Activated CD8-positive, alpha-beta memory T cell treated with anti-CD3 and anti-CD28 coated beads for 1 hour (primary cell): ENCODE measurements at places on chromosomes 2 and 18.

- no peak for DNase-seq
These were observed 20.9 kb downstream of the SLC8A1 start for GRCh38 chr2:40430776-40431599.

- no peak for DNase-seq
These were observed 96.1 kb downstream of the CABYR start for GRCh38 chr18:24234850-24235418.

- DNase-seq: no peak
These were observed 21.9 kb upstream of the EMILIN2 start for GRCh38 chr18:2824865-2825264.

DNA sequence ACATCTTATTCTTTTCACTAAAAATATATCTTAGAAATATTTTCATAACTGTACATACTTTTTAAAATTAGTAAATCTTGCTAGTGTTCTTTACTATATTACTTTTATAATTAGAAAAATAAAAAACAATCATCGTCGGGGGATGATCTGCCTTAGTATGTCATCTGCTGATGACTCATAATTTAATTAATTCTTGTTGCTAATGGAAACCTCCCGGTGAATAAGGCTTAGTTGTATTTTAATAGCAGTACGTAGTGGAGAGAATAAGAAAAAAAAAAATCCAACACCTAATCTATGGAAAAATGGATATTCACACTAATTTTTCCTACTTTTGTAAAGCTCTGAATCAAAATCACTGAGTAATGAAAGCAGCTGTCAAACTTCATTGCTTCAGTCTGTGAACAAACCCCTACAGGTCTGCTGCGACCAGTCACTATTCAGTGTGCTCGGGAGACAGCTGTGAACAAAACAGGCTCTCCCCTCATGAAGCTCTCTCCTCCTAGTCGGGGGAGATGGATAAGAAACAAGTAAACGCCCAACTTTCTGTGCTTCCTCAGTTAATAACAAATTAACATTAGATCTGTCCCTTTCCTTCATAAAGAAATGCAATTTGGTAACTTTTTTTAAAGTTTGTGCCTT is 97.4 kb upstream of the UPP2 start:
- no peak for DNase-seq

DNA sequence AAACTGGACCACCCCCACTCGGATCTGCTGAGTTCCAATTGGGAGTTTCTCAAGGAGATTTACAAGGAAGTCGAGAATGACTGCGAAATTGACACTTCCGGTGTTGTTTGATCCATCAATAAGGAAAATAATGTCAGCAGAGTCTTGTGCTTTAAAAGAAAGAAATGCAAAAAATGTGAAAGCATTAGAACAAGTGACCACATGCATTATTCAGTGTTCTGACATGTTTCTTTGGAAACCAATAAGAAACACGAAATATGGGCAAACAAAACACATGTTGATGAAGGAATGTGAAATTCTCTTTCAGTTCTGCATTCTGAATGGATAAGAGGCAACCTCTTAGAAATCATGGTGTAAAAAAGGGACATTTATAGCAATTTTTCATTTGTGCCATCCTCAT is 25.9 kb downstream of the COL6A3 start:
- no peak for DNase-seq

GRCh38 chr2:150606380-150607060 is 119.1 kb upstream of the RND3 start:
- no peak for DNase-seq

DNA sequence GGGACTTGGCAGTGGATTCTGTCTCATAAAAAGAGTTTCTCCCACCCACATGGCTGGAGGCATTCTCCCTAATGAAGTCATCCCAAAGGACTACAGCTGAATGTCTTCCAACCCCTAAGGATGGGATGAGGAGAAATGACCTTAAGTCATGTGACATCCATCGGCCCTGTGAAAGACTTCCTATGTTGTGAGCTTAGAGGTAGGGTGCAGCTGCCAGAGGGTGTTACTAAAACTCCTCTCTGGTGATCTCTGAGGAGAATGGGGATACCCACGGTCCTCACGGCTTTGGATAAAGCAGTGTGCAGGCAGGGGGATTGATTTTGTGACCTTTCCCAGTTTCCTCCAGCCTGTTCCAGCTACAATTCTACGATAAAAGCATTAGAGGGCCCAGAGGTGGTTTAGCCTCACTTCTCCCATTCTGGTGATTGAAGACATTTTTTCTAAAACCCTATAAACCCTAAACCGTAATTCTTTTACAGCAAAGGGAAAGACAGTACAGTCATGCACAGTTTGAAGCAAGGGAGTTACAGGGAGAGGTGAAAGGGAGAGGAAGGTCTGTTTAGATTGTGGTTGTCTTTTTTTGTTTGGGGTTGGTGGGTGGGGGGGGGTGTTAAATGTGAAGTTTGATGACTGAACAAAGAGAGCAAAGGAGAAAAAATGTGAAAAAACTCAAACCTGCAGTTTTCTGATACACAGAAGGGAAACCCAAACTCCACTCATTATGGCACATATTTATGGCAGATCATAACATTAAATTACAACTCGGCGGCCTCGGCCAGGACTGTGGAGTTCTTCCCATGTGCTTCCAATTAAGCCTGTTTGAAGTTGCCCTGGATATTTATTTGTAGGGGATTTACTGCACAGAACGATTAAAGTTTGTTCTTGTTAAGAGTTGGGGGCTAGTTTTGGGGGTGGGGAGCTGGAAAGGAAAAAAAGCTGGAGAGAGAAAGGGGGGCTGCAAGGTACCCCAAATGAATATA is 26.6 kb upstream of the SLC14A2 start:
- no peak for DNase-seq

DNA sequence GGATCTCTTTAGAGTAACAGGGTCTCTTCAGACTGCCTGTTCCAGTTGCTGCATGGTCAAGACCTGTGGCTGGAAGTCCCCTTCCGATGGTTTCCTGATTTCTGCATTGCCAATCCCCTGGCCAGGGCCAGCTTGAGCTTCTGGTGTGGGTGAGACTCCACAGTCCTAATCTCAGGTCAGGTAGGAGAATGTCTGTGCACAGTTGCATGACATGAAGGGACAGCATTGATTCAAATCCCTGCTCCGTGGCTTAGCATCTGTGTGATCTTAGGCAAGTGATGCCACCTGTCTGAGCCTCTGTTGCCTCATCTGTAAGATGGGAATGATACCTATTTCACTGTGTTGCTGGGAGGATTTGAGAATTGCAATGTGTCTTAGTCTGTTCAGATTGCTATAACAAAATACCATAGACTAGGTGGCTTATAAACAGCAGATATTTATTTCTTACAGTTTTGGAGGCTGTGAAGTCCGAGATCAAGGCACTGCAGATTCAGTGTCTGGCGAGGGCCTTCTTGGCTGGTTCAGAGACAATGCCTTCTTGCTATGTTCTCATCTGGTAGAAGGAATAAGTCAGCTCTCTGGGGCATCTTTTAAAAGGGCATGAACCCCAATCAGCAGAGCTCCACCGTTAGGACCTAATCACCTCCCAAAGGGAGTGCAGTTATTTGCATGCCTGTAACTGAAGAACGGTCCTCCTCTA is 66.2 kb downstream of the ATOH8 start:
- DNase-seq: no peak

- DNase-seq: no peak
These were observed 127.5 kb downstream of the PTGR3 start for GRCh38 chr18:75081486-75081885.

DNA sequence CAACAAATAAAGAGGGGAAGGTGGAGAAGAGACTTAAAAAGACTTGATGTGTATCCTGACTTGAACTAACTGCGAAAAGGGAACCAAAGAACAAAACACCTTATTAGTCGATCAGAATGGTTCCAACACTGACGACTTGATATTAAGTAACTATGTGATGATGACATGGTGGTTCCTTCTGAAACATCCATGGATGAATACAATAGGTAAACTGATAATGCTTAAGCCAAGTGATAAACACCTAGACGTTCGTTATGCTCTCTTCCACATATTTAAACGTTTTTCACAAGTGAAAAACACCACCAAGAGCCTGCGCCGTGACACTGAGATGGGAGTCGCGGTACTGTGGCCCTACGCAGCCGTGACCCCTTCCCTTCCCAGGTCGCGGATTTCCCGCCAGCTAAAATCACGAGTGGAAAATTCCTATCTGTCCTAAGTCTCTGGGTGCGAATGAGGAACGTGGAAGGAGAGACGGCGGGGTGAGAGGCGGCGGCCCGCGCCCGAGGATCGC is 797 bp downstream of the TTC32 start:
- DNase-seq: no peak

GRCh38 chr2:150387586-150388288 is 99.7 kb downstream of the RND3 start:
- DNase-seq: no peak

- DNase-seq: no peak
These were observed 13.9 kb upstream of the SLC1A4 start for GRCh38 chr2:64975232-64975821.

DNA sequence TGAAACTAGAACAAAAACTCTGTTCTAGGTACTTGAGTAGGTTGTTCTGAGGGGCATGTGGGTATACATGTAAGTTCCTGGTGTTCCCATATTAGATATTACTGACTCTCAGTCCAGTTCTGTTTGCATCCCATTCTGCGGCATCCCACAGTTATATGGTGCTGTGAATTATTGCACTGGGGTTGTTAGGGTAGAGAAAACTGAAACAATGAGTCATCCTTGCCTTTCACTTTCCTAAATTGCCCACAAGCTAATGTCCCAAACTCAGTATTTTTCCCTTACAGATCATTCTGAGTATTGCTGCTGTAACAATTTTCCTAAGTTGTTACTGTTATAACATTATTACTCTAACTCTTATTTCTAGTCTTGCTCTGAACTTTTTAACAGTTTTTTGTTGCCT is 3.0 kb downstream of the WDR75 start:
- no peak for DNase-seq

- DNase-seq: no peak
These were observed 68.1 kb downstream of the OLA1 start for GRCh38 chr2:174180165-174180724.
